ENCODE measurements at places on chromosomes 2 and 18. TPM values are rescaled to one million over a fixed set of nuclear protein-coding genes. Genes with fewer than 3 reads are reported as not detected.

The FOXD4L1 gene
- not detected for total RNA-seq

The RFX8 gene
- 0.08 TPM for total RNA-seq

The ZNF519 gene
- total RNA-seq = 0.86 TPM

The MOGAT1 gene
- total RNA-seq = not detected

The DSG1 gene
- 0.38 TPM for total RNA-seq

The IL1F10 gene
- total RNA-seq = 0.08 TPM

The CCDC195 gene
- not detected for total RNA-seq

The PRSS56 gene
- total RNA-seq = not detected

The MRPS5 gene
- 58.1 TPM for total RNA-seq

The IL18R1 gene
- total RNA-seq = 2.1 TPM

The DTNA gene
- 1.5 TPM for total RNA-seq

The GPAT2 gene
- 2.8 TPM for total RNA-seq

The SAG gene
- not detected for total RNA-seq

The CD8B gene
- total RNA-seq = not detected

The ADRA2B gene
- total RNA-seq = 0.08 TPM

The COL3A1 gene
- total RNA-seq = 1.5 TPM

The STK36 gene
- total RNA-seq = 9.0 TPM

The FHOD3 gene
- total RNA-seq = 7.5 TPM

The PROC gene
- 0.19 TPM for total RNA-seq

The CSRNP3 gene
- 5.9 TPM for total RNA-seq

The REG3G gene
- total RNA-seq = not detected

The TMEM18 gene
- total RNA-seq = 13.7 TPM

The ITGB6 gene
- total RNA-seq = 58.8 TPM

The UGT1A6 gene
- total RNA-seq = 0.78 TPM

The AKAIN1 gene
- total RNA-seq = not detected

The SULT1C4 gene
- not detected for total RNA-seq

The RGPD8 gene
- 3.2 TPM for total RNA-seq

The PLCL1 gene
- not detected for total RNA-seq

The PECR gene
- total RNA-seq = 5.8 TPM

The GALNT14 gene
- total RNA-seq = 34.3 TPM

The CRYGC gene
- total RNA-seq = not detected

The FAM110C gene
- total RNA-seq = 19.0 TPM

The BCL11A gene
- 4.6 TPM for total RNA-seq

The RAPGEF4 gene
- 1.8 TPM for total RNA-seq

The ZDBF2 gene
- total RNA-seq = 2.5 TPM

The RGPD3 gene
- total RNA-seq = 0.08 TPM

The MAPK4 gene
- not detected for total RNA-seq

The STARD6 gene
- total RNA-seq = not detected

The MYOM1 gene
- total RNA-seq = 0.04 TPM

The MFSD2B gene
- total RNA-seq = not detected

The SNORC gene
- 1.2 TPM for total RNA-seq

The TMEM198 gene
- 0.47 TPM for total RNA-seq

The DSG4 gene
- under 0.01 TPM for total RNA-seq

The PLEKHH2 gene
- total RNA-seq = 1.3 TPM

The DHRS9 gene
- total RNA-seq = not detected

The GRB14 gene
- total RNA-seq = 15.4 TPM

The MYO1B gene
- 244 TPM for total RNA-seq

The GPR17 gene
- total RNA-seq = not detected

The AQP12B gene
- total RNA-seq = not detected

The NCKAP5 gene
- total RNA-seq = 1.3 TPM

The ABHD1 gene
- not detected for total RNA-seq

The SERPINB13 gene
- total RNA-seq = 8.0 TPM

The RIT2 gene
- total RNA-seq = not detected

The HNMT gene
- total RNA-seq = 3.4 TPM

The POTEC gene
- total RNA-seq = not detected

The NDC80 gene
- 9.5 TPM for total RNA-seq

The RAD51AP2 gene
- 0.04 TPM for total RNA-seq

The ATRAID gene
- total RNA-seq = 171 TPM
